ENCODE measurements at places on chromosomes 1 and 21.

GRCh38 chr1:214264196-214264595 is 16.8 kb upstream of the SMYD2 start:
- no peak for DNase-seq

GRCh38 chr1:229224308-229224707 is 46.6 kb upstream of the RAB4A start:
- no peak for DNase-seq

DNA sequence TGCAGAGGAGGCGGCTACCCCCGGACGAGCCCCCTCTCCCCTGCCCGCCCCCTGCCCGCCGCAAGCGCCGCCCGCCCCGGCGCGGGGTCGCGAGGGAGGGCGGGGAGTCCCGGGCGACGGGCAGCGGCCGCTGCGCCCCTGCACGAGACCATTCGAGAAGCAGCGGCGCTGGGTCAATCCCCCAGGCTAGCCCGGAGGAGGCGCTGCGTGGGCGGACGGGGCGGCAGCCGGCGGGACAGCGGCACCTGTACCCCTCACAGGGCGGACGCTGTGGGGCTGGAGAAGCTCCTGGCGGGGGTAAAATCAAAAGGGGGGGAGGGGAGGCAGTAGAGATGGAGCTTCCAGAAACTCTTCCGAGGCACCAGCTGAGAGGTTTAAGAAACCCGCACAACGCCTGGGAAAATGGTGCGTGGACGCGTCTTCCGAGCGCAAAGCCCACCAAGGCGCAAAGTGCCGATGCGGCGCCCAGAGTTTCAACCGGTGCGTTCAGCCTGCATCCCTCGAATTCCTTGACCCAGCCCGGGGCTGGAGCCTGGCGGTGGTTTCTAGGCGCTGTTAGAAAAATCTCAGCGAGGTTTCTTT is at the start of gene PLPPR5:
Gene PLPPR5, minus strand, starts transcription at position 1 of the 582 bp plus-strand sequence. CDS start 190 bp downstream, outside the sequence.
- DNase-seq: no peak

GRCh38 chr1:67307251-67308060 is at the start of gene IL12RB2:
Gene IL12RB2, plus strand, starts transcription at chr1:67307873. Its CDS starts 12,496 bp downstream, at chr1:67320369.
- no peak for DNase-seq

DNA sequence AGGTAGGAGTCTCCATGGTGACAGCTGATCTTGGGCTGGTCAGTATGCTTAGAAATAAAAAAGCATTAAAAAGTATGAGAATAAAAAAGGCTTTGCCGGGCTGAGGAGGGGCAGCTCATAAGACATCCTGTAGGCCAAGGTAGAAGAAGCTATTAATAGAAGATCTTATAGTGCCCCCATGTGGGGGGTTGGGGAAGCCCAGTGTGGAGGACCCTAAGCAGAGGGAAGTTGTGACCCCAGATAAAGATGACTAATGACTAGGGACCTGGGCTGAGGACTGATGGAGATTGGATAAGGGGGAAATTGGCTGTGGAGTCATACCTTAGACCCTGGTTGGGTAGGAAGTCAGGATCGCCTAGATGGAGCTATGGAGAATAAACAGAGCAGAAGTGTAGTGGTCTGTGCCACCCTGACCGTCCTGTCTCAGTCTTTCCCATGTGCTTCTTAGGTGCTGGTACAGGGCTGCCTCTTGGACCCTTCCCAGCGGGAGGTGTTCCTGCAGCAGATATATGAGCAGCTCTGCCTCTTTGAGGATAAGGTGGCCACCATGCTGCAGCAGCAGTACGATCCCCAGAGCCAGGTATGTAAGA is 25.0 kb downstream of the SZT2 start:
- DNase-seq: peak; percentile 1

- no peak for DNase-seq
Observed at GRCh38 chr1:170032531-170033280, 41.8 kb downstream of the KIFAP3 start.
